Activated CD4-positive, alpha-beta T cell treated with anti-CD3 and anti-CD28 coated beads for 24 hours (primary cell): ENCODE measurements at places on chromosomes 5 and 9.

DNA sequence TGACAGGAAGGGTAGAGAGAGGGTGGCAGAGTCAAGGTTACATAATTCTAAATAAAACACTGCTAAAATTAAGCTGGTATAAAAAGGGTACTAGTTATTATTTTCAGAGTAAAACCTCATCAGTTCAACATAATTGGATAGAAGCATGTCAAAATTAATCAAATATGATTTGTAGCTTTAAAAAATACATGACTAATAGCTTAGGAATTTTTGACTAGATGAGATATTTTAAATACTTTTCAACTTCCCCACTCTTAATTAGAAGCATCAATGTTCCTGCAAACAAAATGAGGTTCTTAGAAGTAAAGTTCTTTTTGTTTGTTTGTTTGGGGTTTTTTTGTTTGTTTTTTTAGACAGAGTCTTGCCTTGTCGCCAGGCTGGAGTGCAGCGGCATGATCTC is 29.1 kb downstream of the HTR4 start:
- DNase-seq = no peak

DNA sequence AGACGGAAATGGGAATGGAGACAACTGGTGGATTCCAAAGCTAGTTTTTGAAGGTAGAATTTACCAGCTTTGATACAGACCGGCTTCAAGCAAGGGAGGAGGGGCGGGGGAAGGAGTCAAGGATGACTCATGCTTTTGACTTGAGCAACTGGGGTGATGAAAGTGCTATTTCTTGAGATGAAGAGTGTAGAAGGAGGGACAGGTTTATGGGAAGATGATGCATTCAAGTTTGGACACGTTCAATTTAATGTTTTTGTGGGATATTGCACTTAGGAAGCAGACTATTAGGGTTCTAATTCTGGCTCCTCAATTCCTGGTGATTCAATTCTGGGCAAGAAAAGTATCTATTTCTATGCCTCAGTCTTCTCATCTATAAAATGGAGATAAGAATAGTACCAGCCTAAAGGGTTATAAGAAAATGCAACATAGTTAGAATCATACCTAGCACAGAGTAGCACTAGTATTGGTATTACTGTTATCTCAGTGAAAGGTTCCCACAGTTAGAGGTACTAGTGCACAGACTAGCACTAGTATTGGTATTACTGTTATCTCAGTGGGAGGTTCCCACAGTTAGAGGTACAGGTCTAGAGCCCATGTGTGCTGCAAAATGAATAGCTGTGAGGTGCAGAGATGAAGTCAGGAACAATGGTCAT is 4.6 kb downstream of the NIPAL4 start:
- DNase-seq = peak; percentile 56

GRCh38 chr9:134618833-134619447 is 22.7 kb upstream of the COL5A1 start:
- no peak for DNase-seq

DNA sequence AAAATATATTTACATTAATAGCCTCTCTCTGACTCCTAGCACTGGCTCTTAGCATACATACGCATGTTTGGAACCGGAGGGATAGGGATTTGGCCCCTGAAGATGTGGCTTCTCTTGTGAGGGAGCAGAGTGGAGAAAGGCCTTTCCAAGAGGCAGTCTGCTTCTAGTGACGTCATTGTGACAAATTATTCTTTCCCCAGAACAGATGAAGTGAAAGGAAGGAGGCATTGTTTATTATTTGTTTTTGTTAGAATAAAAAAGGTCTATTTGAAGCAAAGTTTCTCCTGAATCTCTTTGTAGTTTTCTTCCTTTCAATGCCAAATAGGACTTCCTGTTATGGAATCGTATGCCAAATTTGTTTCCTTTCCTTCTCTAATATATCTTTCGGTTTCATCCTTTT is 361.6 kb downstream of the ICE1 start:
- DNase-seq = no peak

DNA sequence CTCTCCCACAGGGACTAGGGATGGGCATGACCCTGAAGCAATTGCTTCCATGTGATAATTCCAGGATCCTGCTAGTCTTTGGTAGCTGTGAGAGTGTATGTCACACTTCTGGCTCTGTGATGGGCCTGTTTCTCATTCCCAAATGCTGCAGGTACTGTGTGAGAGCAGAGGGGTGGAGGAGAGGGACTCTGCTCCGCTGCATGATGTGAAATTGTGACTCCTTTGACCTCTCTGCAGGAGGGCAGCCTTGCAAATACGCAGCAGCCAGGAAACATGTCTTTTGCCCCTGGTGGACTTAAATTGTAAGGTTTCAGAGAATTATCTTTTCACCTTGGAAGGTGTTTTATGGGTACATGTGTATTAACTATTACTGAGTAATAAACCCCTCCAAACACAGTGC is 61.6 kb downstream of the SFXN1 start:
- DNase-seq = no peak

- DNase-seq = no peak
Measured at GRCh38 chr5:174794931-174795672, 70.7 kb downstream of the MSX2 start.

- no peak for DNase-seq
Measured at GRCh38 chr5:51902512-51902911, 519.3 kb downstream of the ISL1 start.

DNA sequence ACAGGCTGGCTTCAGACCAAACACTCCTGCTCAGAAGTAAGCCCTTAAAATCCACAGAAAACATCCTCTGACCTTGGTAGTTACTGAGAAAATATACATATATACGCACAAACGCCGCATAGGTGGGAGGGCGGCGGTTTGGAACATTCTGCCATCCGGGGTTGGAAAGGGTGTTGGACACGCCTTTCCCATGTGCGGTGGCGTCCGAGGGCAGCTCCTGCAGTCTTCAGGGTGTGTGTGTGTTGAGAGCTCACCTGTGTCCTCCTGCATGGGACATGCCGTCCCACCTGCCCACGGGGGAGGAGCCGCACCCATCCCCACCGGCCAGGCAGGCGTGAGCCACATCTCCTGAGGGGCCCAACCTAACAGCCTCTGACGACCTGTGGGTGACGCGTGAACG is 28.2 kb downstream of the SLC9A3 start:
- no peak for DNase-seq
